Activated T-cell treated with anti-CD3 and anti-CD28 coated beads, Interleukin-2, amount 50 U/mL, for 48 hours (primary cell): ENCODE measurements at places on chromosomes 13 and 19.

DNA sequence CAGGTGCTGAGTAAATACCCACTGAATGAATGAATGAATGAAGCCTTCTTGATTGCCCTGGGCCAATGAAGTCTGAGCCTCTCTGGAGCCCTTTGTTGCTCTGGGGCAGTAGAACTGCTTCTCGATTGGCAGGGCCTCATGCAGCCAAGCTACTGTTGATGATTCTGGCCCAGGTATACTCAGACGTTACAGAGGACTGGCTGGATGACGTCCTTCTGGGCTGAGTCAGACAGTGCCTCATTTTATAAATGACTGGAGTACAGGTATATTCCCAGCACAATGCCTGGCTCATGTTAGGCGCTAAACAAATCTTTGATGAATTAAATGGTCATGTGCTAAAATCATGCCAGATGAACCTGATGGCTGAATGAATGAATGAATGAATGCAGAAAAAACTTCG, 243.8 kb upstream of the MAB21L1 start:
- no peak for DNase-seq

DNA sequence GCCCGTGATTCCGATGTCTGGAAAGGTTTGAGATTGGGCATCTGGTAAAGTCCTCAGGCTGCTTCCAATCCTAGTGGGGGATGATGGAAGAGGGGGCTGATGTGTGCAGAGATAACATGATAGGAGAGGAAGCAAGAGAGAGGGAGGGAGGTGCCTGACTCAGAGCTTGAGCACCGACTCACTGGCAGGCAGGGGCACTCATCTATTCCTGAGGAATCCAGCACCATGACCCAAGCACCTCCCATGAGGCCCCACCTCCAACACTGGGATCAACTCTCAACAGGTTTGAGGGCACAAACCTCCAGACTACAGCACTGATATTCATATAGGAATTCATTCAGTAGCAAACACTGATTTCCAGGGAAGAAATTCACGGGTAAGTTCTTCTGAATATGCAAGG, 5.6 kb upstream of the SIGLEC9 start:
- no peak for DNase-seq

DNA sequence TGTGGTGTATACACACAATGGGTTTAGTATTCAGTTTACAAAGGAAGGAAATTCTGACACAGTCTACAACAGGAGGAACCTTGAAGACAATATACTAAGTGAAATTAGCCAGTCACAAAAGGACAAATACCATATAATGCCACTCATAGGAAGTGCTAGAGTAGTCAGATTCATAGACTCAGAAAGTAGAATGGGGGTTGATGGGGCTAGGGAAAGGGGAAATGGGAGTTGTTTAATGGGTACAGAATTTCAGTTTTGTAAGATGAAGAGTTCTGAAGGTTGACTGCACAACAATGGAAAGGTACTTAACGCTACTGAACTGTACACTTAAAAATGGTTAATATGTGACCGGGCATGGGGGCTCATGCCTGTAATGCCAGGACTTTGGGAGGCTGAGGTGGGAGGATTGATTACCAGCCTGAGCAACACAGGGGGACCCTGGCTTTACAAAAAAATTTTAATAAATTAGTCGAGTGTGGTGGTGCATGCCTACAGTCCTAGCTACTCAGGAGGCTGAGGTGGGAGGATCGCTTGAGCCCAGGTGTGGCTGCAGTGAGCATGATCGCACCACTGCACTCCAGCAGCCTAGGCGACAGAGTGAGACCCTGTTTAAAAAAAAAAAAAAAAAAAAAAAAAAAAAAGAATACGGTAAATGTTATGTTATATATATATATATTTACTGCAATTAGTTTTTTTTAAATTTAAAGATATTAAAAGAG, 45.0 kb downstream of the SLC15A1 start:
- DNase-seq, result no peak

GRCh38 chr13:98096059-98096458, 46.8 kb upstream of the FARP1 start:
- no peak for DNase-seq

GRCh38 chr13:109974354-109974753, 188.0 kb upstream of the IRS2 start:
- no peak for DNase-seq

- DNase-seq, result no peak
These were observed 93.2 kb upstream of the SOX1 start for GRCh38 chr13:111973605-111974340.
